ENCODE measurements at places on chromosomes 7 and 10.

- H3K27me3 ChIP-seq: peaks cover 6% of the 10 kb centered on the region
- peak overlapping the region; percentile 96 for H3K27ac ChIP-seq
- H3K4me1 ChIP-seq: peaks cover 96% of the 10 kb centered on the region
- peaks cover 7% of the 10 kb centered on the region for H3K36me3 ChIP-seq
- peak overlapping the region; percentile 69 for H3K4me3 ChIP-seq
- DNase-seq: peak; percentile 72
These were observed 7.3 kb downstream of the AGFG2 start for GRCh38 chr7:100546129-100546925.

GRCh38 chr7:23357190-23358093, 58.3 kb downstream of the MALSU1 start:
- peaks cover 6% of the 10 kb centered on the region for H3K4me1 ChIP-seq
- no peak for DNase-seq
- peaks cover 4% of the 10 kb centered on the region for H3K27me3 ChIP-seq
- H3K4me3 ChIP-seq: no peak overlapping the region
- H3K36me3 ChIP-seq: no peaks in the 10 kb centered on the region
- H3K27ac ChIP-seq: no peak overlapping the region

DNA sequence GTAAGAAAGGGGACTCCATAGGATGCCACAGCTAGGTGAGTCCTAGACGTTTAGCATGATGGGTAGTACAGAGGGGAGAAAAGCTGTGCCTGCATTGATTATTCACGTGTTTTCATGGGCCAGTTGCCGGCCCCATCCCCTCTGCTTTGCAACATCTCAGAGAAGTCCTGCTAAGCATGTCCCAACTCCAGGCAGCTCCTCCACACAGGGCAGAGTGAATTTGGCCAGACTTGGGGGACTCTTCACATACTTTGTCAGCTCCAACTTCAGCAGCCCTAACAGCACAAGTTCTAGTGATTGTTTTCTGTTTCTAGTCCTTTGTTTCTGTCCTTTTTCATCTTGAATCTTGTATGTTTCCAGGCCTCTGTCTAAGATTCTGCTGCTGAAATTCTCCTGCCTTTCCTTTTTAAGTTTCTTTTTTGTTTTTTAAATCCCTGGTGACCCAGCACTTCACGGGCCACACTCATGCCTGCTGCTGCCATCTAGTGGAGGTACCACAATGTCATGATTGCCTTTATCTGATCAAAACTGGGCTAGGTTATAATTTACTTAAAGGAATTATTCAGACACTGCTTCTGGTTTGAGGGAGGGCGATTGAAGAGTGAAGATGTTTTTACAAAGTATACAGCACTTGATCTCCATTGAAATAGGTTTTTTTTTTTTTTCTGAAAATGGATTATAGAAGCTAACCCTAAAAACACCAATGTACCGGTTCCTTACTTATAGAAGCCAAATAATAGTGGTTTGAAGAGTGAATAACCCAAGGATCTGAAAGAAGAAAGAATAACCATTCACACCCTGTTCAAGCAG, 276.9 kb downstream of the CSTF2T start:
- no peak overlapping the region for H3K27ac ChIP-seq
- peak; percentile 20 for DNase-seq
- peaks cover 5% of the 10 kb centered on the region for H3K27me3 ChIP-seq
- no peaks in the 10 kb centered on the region for H3K36me3 ChIP-seq
- H3K4me3 ChIP-seq: no peak overlapping the region

DNA sequence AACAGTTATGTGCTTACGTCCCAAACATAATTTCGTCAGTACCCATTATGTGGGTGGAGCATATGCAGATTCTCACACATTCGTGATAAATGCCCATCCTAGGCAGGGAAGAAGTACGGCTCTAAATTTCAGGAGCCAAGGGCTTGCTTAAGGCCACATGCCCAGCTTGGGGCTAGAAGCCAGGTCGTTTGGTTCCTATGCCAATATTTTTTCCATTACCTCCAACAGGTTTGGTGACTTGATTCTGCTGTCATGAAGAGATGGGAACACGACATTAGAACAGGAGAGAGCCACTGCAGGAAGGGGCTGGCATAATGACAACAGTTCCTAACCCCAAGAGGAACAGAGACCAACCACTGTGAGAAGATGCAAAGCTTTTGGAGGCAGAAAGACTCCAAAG, 85.1 kb downstream of the HIPK2 start:
- H3K4me3 ChIP-seq: no peak overlapping the region
- H3K36me3 ChIP-seq: peaks cover 12% of the 10 kb centered on the region
- H3K27me3 ChIP-seq: peaks cover 5% of the 10 kb centered on the region
- no peak for DNase-seq

GRCh38 chr10:30861221-30861620, 170.4 kb downstream of the ZNF438 start:
- no peaks in the 10 kb centered on the region for H3K36me3 ChIP-seq
- no peak for DNase-seq
- H3K27ac ChIP-seq: no peak overlapping the region
- no peaks in the 10 kb centered on the region for H3K4me1 ChIP-seq

DNA sequence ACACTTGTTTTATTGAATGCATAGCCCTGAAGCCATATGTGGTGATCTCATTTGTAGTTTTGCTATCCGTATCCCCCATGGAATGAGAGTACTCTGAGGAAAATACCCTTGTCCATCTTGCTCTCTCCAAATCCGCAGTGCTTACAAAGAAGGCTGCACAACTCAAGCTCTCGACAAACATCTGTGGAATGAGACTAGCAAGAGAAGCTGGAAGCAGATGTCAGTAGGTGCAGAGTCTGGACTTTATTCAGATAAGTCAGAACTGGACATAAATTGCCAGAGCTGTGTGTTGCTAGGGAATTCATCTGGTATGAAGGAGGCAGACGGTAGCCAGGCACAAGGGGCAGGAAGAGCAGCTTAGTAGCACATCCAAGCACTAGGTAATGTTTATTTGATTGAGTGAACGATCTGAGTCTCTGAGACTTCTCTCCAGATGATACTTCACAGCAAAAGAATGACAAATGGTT, 1046.2 kb downstream of the XPNPEP1 start:
- no peak overlapping the region for H3K27ac ChIP-seq
- H3K4me3 ChIP-seq: no peak overlapping the region
- no peaks in the 10 kb centered on the region for H3K27me3 ChIP-seq
- DNase-seq: no peak
- H3K36me3 ChIP-seq: no peaks in the 10 kb centered on the region
- no peaks in the 10 kb centered on the region for H3K4me1 ChIP-seq

GRCh38 chr10:79446758-79447084, 1.3 kb upstream of the ZCCHC24 start:
- H3K27me3 ChIP-seq: no peaks in the 10 kb centered on the region
- no peak for DNase-seq
- peak overlapping the region; percentile 53 for H3K4me3 ChIP-seq

DNA sequence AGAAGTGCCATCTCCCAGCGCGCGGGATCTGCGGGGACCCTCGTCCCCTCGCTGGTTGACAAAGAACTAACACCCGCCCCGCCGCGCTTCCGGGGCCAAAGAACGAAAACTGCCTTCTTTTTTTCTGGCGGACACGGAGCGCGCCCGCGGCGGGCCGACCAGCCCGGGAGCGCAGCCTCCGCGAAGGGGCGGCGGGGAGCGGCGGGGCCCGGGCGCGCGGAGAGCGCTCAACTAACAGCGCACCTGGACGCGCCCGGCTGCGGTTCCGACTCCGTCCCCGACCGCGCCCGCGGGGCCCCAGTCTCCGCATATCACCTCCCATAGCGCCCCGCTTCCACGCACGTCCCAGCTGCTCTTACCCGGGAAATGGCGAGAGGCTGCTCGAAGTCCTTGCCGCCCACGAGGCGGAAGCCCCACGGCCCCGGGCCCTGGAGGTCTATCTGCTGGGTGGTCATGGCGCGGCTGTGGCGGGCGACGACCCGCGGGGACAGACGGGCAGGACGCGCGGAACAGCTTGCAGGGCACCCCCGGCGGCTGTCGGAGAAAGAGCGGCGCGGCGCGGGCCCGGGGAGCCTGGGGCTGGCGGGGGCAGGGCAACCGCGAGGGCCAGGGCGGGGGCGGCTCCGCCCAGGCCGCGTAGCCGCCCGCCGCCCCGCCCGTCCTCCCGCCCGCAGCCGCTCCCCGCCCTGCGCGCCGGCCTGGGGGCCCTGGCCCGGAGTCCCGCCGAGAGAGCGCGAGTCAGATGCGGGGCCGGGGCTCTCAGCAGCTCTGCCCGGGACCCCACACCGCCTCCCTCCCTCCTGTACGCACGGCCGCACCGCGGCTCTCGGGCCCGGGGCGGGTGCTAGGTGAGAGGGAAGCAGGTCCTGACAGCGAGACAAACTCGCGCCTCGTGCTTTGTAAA, at the start of gene PDLIM1:
Gene PDLIM1, minus strand, starts transcription at position 543 of the 904 bp plus-strand sequence. Its CDS starts 88 bp downstream, at position 455.
- peaks cover 5% of the 10 kb centered on the region for H3K27me3 ChIP-seq
- H3K4me1 ChIP-seq: peaks cover 57% of the 10 kb centered on the region
- peak within 1 kb of the TSS; percentile 87 for H3K4me3 ChIP-seq
- no peaks in the 10 kb centered on the region for H3K36me3 ChIP-seq
- peak within 1 kb of the TSS; percentile 76 for H3K27ac ChIP-seq

DNA sequence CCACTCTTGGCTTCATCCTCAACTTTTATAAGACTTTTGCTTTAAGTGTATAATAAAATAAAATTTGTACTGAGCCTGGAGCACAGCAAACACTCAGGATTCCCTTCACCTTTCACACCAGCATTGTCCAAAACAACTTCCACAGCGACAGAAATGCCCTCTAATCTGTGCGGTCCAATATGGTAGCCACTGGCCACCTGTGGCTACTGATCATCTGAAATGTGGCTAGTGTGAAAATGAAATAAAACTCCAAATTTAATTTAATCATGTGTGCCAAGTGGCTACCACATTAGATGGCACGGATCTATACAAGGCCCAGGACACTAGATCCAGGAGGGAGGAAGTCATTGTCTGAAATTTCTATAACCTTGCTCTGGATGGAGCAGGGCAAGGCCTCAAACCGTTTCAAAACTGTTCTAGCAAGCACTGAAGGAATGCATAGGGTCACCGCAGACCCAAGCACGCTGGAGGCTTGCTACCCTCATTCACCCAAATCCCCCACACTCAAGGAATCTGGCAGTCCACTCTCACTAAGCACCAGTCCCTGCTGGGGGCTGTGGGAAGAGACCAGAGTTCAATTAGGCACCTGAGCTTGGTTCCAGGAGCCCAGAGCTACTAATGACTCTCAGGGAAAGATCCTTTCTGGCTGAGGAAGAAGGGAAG, 6.3 kb upstream of the MYO1G start:
- peaks cover 32% of the 10 kb centered on the region for H3K36me3 ChIP-seq
- H3K27ac ChIP-seq: peak overlapping the region; percentile 99
- DNase-seq: no peak

DNA sequence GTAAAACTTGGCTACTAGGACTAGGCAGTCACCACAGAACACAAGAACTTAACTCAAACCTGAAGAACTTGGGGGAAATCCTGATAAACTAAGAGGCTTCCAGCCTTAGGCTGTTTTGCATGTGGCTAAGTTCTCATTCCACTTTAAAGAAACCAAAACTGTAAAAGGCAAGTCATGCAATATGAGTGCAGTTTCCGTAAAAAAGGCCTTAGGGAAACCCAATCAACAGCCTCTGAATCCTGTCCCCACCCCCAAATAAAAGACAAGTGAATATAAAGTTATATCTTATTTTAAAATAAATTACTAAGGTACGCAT, 95.1 kb downstream of the USP6NL start:
- H3K4me3 ChIP-seq: no peak overlapping the region
- H3K4me1 ChIP-seq: no peaks in the 10 kb centered on the region
- H3K27me3 ChIP-seq: peaks cover 2% of the 10 kb centered on the region
- no peaks in the 10 kb centered on the region for H3K36me3 ChIP-seq

GRCh38 chr7:54882694-54883093, 123.7 kb upstream of the SEC61G start:
- no peaks in the 10 kb centered on the region for H3K27me3 ChIP-seq
- no peaks in the 10 kb centered on the region for H3K4me1 ChIP-seq
- H3K4me3 ChIP-seq: no peak overlapping the region
- no peak for DNase-seq
- no peaks in the 10 kb centered on the region for H3K36me3 ChIP-seq

- DNase-seq: no peak
- H3K27ac ChIP-seq: no peak overlapping the region
- H3K4me1 ChIP-seq: no peaks in the 10 kb centered on the region
These were observed 91.4 kb downstream of the EXOC4 start for GRCh38 chr7:133344275-133344674.

DNA sequence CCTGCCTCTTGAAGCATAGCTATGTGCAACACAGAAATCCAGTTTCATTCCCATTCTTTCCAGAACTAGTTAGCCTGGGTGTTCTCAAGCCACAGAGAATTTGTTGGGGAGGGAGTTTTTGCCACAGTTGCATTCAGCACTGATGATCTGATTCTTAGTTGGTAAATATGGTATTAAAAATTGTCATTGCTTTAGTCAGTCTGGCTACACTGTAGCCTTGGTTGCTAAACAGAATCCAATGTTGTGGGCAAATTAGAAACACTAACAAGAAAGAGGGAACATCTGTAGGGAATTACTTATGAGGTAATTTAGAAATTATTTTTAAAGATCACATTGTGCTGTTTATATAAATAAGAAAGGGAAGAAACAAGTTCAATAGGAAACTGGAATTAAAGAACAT, 57.0 kb upstream of the CC2D2B start:
- H3K27ac ChIP-seq: no peak overlapping the region
- H3K4me3 ChIP-seq: no peak overlapping the region
- H3K27me3 ChIP-seq: no peaks in the 10 kb centered on the region

DNA sequence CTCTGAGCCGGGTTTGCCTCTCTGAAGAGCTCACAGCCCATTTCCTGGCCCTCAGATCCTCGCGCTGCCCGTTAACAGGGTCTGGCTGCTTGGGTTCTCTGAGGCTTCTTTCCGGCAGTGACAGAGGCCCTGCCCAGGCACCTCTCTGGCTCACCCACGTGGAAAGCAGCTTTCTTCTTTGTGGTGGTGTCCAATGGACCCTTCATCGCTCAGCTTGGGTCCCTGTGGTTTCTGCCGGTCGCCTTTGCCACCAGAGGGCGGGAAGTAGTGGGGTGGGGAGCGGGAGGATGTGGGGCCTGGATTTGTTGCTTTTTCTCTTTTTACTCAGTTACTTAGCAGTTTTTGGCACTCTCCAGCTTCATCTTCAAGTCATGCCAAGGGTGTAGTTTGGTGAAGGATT, 15.6 kb upstream of the JAKMIP3 start:
- peaks cover 5% of the 10 kb centered on the region for H3K36me3 ChIP-seq
- H3K27ac ChIP-seq: no peak overlapping the region
- no peaks in the 10 kb centered on the region for H3K4me1 ChIP-seq
- peaks cover 7% of the 10 kb centered on the region for H3K27me3 ChIP-seq
- no peak for DNase-seq
- H3K4me3 ChIP-seq: no peak overlapping the region

GRCh38 chr10:133388973-133389818, 4.8 kb upstream of the MTG1 start:
- H3K27me3 ChIP-seq: peaks cover 12% of the 10 kb centered on the region
- peak overlapping the region; percentile 95 for H3K4me3 ChIP-seq
- H3K27ac ChIP-seq: peak overlapping the region; percentile 95
- no peaks in the 10 kb centered on the region for H3K36me3 ChIP-seq

GRCh38 chr10:14742382-14742781, 32.3 kb downstream of the FAM107B start:
- no peak overlapping the region for H3K27ac ChIP-seq
- no peaks in the 10 kb centered on the region for H3K27me3 ChIP-seq
- no peak for DNase-seq
- H3K4me1 ChIP-seq: peaks cover 6% of the 10 kb centered on the region
- peaks cover 4% of the 10 kb centered on the region for H3K36me3 ChIP-seq
- H3K4me3 ChIP-seq: no peak overlapping the region

All from immature natural killer cell (primary cell).